Left ventricle myocardium superior (tissue), 1 donor: ENCODE measurements at places on chromosomes 12 and 14. TPM values are rescaled to one million over a fixed set of nuclear protein-coding genes. Genes with fewer than 3 reads are reported as not detected.

- peak; percentile 32 for DNase-seq
Measured at GRCh38 chr14:93954900-93955849, 21.2 kb downstream of the ASB2 start.

DNA sequence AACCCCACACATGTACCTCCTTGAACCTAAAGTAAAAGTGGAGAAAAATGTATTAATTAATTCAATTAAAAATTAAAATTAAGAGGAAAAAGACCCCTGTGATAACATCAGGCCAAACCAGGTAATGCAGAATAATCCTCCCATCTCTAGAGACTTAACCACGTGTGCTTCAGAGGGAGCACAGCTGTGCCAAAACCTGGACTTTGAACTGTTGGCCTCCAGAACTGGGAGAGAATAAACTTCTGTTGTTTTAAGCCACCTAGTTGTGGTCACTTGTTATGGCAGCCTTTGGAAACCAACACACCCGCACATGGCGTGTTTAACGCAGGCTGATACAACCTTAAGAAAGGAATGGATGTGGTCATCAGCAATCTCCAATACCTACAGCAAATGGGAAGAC, 23.8 kb downstream of the OAS2 start:
- no peak for DNase-seq

DNA sequence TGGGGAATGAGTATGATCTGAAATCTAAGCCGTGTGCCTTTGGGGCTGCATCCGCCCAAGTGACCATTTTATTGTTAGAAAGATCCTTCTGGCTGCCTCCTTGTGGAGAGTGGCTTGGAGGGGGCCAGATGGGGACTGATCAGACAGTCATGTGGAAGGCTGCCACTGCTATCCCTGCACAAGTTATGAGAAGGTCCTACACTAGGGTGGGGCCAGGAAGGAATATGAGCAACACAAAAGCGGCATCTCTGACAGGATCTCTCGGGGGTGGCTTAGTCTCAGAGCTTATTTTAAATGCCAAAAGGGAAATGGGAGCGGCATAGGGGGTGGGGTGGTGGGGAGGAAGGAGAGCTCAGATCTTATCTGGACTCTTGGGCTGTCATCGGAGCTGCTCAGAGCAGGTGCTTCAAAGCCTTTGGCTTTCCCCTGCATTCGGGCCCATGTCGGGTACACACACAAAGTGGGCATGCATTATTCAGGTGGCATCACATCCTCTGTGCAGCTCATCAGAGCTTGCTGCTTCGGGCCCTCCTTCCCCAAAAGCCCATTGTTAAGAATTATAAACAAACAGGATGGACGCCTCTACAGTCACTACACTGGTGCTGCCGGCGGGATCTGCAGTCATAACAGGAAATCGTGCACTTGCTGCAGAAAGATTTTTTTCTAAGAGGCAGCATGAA, 805.4 kb downstream of the VRK1 start:
- DNase-seq, result peak; percentile 38

GRCh38 chr14:79493081-79493645, 718.1 kb downstream of the DIO2 start:
- no peak for DNase-seq

- DNase-seq, result no peak
Measured at GRCh38 chr12:74337951-74338350, 199.7 kb upstream of the ATXN7L3B start.

DNA sequence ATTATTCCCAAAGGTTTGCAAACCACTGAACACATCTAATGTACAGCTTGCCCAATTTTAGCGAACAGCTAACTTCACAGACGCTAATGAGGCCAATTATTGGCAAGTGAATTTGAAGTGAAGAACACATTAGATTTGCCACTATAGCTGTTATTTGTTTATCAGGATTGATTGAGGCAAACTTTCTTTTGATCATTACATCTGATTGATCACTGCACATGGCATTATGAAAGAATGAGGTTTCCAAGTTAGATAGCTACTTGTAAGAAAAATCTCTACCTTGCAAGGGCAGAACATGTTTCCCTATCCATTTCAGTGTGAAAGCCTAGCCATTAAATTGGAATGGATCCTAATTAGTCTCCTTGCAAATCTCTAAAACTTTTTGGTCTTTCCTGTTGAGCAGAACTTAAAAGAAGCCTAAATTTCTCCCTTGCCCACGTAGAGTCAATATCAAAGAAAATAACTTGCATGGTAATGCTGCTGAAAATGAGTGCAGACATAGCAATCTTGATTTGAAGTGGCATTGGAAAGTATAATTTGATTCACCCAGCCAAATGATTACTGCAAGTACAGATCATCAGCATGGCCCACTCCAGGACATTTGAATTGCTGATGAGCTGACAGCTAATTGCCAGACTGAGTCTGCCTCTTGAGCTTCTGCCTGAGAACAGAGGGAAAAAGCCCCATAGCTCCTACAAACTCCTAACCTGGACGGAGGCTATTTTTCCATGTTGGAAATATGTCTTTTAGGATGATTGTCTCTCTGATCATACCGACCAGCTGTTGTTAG, 98.6 kb downstream of the TPH2 start:
- DNase-seq, result no peak

DNA sequence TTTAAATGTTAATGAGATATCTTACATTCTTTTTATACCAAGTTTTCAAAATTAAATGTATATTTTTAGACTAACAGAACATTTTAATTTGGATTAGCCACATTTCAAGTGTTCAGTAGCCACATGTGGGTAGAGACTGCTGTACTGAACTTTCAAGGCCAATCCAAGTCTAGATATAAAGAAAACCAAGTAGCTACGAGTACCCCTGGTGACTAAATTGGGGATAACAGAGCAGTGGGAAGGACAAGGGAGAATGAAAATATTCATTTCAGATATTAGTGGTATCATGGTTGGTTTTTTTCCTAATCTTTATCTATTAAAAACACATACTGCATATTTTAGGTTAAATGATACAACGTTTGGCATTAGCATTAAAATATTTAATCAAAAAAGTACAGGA, 69.4 kb upstream of the RHOJ start:
- no peak for DNase-seq

DNA sequence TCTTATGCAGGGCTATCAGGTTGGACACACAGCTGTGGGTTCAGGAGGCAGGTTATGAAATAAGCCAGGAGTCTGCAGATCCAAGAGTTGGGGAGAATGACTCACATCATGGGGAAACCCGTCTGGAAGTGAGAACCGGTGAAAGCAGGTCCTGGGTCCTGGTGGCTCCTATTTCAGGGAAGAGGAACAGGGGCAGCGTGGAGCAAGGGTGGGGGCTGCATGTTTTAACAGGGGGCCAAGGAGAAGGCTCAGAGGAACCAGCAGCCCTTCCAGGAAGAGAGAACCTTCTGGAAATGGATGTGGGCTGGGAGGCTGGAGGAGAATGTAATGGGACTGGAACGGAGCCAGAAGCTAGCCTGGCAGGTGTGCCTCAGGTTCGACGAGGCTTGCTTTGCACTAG, 7.8 kb upstream of the KRT74 start:
- DNase-seq, result no peak

NTF3 gene
- total RNA-seq, result 1.1 TPM

SPX gene
- 15.7 TPM for total RNA-seq

TEX22 gene
- total RNA-seq, result 1.6 TPM

ANO2 gene
- total RNA-seq, result 16.1 TPM

CISTR gene
- 2.4 TPM for total RNA-seq

HOXC11 gene
- total RNA-seq, result not detected

MANSC1 gene
- total RNA-seq, result 8.4 TPM
